ENCODE measurements at places on chromosomes 11 and 22. TPM values are rescaled to one million over a fixed set of nuclear protein-coding genes. Genes with fewer than 3 reads are reported as not detected.

GRCh38 chr11:121415856-121416255, 36.3 kb upstream of the SORL1 start:
- DNase-seq, result no peak

DNA sequence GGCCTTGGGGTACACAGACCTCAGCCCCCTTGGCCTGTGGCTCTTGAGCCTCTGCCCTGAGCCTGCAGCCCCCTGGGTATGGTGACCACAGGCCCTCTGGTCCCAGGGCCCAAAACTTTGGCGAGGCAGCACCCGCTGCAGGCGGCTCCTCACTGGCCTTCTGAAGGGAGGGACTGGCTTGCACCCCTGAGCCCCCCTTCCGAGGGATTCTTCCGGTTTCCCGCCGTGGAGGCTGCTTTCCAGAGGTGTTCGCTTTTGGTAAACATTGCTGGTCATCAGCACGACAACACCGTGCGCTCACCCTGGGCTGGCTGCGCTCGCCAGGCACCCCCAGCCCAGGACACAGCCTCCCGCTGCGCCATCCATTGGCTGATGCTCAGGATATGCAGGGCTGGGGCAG, 42.0 kb downstream of the GRAMD4 start:
- DNase-seq, result no peak

- DNase-seq, result no peak
Observed at GRCh38 chr11:119745776-119746535, 17.0 kb upstream of the NECTIN1 start.

DNA sequence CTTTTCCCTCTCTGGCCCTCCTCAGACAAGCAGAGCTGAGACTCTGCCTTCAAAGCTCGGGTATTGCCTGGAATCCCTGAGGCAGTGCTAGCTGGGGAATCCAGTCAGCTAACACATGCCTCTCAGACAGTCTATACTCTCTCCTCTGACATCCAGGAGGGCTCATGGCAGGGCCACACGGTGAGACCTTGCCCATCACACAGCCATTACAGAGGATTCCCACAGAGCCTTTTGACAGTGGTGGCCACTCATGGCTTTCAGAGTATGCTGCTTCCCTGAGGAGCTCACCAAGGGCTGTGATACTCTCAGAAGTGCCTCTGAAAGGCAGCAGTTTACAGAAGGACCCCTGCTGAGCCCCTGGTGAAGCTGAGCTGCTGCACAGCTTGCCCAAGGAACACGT, 165.3 kb downstream of the RRAS2 start:
- no peak for DNase-seq

GRCh38 chr22:27877501-27877900, 41.6 kb downstream of the PITPNB start:
- DNase-seq, result no peak

DNA sequence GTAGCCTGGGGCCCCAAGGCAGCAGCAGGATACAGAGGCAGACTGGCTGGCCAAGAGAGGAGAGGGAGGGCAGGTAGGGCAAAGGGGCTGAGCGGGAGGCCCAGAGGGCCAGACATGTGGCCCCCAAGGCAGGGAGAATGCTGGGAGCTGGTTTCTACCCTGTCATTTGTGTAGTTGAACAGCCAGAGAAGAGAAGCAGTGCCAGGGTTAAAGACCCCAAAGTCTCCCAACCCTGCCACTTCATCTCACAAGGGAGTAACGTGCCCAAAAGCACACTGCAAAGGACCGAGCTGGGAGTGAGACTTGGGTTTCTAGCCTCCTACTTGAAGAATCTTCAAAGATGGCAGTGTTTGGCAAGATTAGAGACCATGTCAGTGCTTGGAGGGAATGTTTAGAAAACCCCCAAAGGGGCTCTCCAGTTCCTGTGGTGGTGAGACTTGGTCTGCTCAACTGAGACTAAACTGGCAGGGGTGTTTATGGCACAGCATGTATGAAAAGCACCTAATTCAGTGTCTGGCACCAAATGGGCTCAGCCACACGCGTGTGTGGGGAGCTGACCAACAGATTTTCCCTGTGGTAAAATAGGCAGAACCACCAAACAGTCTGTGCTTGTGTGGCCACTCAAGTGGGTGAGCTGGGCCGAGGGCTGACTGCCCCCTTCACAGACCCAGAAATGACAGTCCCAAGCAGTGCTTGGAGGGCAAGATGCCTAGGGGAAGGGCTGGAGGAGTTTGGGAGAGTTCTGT, 68.2 kb upstream of the CLTCL1 start:
- no peak for DNase-seq

DNA sequence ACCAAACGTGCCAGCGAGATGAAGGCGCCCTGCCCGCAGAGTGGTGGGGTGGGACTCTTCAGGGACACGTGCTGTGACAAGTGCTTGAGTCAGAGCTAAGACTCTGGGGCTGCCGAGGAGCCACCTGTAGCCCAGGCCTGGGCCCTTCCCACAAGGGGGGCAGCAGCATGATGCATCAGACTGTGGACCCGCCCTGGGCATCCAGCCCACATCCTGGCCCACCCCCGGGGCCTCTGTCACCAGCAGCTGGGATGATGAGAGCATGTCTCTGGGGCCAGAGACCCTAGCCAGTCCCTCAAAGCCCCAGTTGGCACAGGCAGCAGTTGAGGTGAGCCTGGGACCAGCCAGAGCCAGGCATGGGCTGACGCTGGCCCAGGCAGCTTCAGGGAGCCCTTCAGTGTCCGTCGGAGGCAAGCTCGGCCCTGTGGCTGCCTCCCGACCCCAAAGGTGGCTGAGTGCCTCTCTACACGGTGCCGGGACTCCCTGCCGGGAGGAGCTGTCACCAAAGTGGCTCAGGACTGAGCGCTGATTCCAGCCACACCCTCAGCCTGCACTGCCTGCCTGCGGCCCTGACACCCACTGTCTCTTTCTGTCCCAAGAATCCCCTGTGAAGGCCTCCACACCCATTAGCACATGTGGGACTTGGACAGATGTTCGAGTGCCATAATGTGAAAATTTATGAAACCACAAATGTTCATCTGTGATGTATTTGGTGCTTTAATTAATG, 41.3 kb downstream of the CDKN1C start:
- no peak for DNase-seq

DNA sequence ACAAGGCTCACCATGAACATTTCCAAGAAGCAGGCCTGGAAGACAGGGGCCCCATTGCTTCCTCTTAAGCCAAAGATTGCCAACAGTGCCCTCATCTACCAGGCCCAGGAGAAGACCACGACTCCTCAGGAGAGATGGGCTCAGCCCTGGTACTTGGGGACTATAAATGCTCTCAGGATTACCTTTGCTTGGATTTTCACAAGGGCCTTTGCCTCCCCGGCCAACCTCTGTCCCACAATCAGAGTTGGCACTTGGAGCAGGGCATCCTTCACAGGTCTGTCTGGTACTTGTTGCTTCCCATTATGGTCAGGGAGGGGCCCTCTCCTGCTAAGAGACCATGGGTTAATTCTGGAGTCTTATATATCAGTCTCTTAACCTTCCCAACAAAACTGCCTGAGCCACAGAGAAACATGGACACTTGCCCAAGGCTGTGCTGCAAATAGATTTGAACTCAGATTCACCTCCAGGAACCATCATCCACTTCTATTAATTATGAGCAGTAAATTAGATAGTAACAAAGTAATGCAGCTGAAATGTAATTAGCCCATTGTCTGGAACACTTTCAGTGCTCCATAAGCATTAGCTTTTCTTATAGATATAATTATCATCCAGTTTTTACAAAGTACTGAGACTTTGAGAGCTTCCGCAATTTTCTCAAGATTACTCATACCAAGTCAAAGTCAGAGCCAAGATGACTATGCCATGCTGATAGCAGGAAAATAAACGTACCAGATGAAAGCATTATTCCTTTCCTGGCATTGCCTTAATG, 33.5 kb downstream of the POU2AF3 start:
- DNase-seq, result no peak

DNA sequence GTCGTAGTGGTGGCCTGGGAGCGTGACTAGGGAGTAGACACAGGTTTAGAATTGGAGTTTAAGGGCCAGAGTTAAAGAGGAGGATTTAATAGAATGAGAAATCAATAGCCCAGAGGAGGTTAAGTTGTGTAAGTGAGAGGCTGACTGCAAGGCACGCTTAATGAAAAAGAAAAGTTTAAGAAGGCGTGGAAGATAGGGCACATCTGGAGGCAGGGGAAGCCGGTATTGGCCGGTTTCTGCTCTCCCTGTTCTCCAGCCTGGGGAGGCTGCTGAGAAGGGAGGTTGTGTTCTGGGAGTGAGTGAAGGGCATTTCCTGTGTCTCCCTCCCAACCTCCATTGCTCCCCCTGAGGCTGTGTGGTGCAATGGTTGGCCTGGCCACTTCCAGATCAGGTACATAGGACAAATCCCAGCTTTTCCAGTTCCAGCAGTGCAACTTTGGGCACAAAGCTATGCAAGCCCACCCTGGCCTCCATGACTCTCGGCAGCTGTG, 6.3 kb downstream of the GRIK4 start:
- no peak for DNase-seq

Gene TMEM191C
- 13.5 TPM for total RNA-seq

Gene CEND1
- 0.74 TPM for total RNA-seq

Gene FGF19
- not detected for total RNA-seq

Measured in G401 (cell line).